ENCODE measurements at places on chromosomes 5 and 9.

DNA sequence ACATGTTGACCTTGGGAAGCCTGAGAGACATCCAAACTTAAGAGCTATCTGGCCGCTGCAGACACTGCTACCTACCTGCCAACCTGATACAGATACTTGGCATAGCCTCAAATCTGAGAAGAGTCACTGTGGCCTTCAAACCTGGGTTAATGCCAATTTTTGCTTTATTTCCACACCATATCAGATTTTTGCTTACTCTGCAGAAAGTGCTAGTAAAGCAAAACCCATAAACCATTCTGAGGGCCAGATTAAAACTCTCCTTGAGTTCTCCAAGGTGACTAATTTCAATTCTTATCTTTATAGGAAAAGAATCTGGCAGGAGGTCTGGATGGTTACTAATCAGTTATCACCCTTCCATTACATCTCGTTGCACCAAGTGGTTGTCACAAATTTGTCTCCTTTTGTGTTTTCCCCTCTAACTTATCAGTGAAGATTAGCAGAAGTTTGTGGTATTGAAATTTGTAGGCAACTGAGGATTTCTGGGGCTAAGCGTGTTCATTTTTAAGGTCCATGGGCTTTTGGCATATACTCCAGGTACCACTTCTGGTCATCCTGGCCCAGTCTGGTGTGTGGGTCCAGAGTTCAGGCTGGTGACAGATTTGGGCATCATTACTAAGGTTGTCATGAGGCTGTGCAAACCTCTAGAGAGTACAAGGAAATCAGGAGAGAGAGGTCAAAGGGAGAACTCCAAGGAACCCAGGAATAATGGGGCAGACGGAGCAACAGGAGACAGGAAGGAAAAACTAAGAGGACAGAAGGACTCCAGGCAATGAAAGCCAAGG is 177.9 kb downstream of the TSSK1B start:
- DNase-seq, result no peak

- no peak for DNase-seq
These were observed 19.4 kb downstream of the AMBP start for GRCh38 chr9:114058688-114059046.

GRCh38 chr9:99773468-99774138 is 48.1 kb upstream of the NR4A3 start:
- no peak for DNase-seq

DNA sequence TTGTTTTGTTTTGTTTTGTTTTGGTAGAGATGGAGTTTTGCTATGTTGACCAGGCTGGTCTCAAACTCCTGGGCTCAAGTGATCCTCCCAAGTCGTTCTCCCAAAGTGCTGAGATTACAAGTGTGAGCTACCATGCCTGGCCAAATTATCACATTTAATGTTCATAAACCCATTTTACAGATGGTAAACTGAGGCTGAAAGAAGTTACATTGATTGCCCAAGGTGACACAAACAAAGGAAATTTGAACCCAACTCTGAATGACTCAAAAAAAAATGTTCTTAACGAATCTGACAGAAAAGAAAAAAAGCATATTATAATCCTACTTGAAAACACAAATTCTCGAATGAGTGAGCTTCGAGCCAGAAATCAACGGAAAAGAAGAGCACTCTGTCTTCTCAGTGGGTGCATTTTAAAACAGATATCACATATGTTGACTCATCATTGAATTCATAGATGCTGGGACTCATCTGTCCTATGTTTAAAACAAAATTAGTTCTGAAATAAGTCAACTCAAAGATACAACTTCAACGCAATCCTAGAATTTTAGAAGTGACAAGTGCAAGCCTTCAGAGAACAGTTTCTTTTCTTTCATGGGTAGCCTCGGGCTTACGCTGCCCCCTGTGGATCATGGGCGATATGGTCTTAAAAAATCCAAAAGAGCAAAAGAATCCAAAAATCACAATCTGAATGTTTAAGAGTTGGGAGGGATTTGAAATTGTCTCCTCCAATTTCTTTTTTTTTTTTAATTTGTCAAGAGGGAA is 28.4 kb downstream of the TIMD4 start:
- peak; percentile 74 for DNase-seq

DNA sequence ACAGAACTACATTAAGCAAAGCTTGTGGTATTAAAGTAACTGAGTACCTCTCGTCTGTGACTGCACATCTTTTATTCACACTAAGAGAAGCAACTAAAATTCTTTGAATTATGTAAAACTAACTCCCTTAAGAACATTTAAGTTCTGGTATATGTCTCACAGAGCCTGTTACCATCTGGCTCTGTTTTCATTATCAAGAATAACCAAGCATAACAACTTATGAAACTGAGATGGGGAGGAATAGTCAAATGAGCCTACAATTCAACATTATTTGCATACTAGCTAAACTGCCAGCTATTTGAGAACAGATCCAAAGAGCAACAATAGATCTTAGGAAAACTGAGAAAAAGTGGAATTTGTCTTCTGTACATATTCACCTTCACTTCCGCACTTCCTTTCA is 25.3 kb upstream of the ISOC1 start:
- DNase-seq, result no peak

DNA sequence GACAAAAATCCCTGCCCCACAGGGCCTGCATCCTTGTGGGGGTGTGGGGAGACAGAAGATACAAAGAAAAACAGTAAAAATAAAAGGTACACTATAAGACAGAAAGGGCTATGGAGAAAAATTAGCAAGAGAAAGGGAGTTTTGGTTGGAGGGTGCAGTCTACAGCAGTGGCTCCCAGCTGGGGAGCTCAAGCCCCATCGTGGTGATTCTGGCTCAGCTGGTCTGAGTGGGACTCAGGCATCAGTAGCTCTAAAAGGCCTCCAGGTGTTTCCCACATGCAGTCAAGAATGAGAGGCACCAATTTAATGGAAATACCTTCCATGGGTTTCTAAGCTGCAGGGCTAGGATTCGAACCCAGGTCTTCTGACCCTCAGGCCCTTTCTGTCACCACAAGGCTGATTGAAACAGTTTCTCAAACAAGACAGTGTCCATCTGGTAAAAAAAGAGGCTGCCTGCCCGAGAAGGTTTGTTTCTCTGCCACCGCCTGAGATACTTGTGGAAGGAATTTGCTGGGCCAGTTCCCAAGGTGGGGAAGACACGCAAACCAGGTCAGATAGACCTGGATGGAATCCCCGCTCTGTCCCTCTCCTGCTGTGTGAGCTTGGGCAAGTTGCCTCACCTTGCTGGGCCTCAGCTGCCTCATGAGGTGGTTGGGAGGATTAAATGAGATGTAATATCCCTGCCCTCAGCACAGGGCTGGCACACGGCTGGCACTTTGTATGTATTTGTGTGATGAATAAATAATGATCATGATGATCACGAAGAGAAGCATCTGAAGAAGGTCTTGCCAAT is 43.1 kb downstream of the COL27A1 start:
- no peak for DNase-seq

DNA sequence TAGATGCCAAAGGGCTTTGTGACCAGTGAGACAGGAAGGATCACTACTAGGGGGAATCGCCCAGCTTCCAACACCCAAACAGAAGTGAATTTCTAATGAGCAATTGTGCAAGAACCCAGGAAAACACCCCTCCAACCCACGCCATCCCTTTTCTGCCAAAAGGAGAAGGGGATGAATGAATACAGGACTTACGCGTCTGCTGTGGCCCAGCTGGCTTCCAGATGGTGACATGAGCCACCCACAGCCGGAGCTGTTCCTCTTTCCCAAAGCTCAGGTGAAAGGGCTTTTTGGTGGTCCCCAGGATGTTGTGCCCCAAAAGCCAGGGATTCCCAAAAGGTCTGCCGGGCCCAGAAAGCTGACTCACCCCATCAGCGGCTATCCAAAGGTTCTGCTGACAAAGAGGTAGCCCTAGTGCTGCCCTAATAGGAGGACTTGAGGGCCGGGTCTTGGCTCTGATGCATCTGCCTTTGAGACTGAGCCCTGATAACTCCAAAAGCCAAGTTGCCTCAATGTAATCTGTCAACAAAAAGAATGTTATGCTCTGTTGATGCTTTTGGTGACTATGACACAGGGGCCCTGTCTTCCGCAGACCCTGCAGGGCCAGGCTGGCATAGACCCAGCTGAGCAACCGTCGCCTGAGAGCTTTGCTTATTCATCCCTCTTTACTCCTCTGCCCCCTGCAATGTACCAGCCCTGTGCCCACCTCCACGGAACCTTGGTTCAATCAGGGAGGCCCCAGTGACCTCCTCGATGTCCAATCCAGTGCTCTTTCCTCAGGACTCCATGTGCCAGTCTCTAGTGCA is 14.5 kb downstream of the GSN start:
- no peak for DNase-seq

DNA sequence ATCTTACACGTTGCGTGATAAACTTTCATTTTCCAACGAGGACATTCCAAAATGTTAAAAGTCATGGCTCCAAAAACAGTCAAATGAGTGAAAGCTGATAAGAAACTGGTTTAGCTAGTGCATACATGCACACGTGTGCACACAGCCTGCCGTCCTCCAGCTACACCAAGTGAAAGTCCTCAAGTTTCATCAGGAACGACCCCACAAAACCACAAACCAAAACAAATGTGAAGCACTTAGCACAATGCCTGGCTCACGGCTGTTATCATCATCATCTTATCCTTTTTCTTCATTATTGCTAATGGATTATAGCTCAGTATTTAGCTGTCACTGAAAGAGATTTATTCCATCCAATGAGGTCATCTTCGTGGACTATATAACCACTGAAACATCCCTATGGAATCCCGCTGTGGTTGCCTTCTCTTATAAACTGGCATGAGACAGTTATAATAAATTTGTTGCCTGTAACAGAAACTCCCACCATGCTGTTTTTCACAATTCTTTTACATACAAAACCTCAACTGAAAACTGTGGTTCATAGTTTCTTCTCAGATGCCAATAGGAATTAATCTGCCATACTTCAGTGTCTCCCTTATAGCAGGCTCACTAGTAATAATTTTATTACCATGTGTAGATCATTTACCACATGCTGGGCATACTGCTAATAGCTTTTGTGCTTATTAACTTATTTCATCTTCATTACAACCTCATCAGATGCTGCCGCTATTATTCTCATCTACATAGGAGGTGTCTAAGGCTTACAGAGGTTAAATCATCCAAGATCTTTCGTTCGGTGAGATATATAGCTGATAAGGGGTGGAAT is 56.1 kb downstream of the SAXO1 start:
- no peak for DNase-seq

DNA sequence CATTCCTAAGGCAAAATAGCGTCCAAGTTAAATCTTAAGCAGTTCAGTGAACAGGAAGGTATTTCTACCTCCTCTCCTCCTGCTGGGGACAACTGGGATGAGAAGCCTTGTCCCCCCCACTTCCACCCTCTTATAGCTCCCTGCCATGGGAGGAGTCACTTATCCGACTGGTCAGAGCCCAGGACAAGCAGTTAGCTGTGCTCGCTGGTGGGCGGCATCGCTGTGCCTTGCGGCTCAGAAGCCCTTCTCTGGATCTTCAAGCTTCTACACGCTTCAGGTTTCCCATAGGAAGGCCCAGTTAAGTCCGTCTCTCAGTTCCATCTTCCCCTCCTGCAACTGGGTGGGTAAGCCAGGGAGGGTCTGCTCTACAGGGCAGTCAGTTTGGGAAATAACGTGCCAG is 77.2 kb downstream of the PAX5 start:
- no peak for DNase-seq

- no peak for DNase-seq
These were observed 10.0 kb upstream of the P4HA2 start for GRCh38 chr5:132237670-132238069.

DNA sequence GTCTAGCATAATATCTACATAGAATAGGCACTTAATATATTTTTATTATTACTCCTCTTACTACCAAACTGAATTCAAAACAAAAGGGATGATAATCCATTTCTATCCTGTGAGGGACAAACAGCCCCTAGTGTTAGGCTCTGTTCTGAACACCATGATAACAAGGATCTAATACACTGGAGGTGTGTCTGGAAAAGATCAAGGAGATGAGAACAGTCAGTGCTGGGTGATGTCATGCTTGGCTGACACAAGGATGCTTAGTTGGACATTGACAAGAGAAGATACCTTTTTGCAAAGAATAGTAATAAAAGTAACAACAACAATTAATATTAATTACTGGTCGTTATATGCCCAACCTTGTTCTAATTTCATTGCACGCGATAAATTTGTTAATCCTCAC is 458.7 kb downstream of the EBF1 start:
- no peak for DNase-seq

GRCh38 chr5:108278285-108279240 is 103.3 kb downstream of the FBXL17 start:
- no peak for DNase-seq

DNA sequence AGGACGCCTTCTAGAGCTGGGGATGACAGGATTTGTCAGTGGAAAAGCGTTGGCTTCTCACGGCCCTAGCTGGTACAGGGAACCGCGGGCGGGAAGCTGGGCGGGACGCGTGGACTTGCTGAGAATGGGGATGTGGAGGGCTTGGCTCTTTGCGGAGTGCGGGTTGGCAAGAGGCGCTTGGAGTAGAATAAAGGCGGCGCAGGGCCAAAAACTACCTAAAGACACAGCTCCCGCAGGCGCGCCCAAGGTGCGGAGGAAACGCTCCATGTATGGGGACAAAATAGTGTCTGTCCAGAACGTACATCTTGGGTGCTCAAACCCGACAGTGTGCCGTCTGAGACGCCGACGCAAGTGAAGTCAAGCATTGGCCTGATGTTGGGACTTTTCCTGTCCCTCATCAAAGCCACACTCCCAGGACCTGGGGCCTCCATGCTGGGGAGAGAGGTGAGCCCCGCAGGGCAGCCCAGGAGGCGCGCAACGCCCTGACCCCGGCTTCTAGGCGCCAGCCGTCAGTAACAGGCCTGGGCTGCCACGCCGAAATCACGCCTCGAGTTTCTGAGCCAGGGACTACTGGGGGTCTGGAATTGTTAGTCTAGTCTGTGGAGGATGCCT is 1.6 kb upstream of the NKX2-5 start:
- DNase-seq, result no peak

DNA sequence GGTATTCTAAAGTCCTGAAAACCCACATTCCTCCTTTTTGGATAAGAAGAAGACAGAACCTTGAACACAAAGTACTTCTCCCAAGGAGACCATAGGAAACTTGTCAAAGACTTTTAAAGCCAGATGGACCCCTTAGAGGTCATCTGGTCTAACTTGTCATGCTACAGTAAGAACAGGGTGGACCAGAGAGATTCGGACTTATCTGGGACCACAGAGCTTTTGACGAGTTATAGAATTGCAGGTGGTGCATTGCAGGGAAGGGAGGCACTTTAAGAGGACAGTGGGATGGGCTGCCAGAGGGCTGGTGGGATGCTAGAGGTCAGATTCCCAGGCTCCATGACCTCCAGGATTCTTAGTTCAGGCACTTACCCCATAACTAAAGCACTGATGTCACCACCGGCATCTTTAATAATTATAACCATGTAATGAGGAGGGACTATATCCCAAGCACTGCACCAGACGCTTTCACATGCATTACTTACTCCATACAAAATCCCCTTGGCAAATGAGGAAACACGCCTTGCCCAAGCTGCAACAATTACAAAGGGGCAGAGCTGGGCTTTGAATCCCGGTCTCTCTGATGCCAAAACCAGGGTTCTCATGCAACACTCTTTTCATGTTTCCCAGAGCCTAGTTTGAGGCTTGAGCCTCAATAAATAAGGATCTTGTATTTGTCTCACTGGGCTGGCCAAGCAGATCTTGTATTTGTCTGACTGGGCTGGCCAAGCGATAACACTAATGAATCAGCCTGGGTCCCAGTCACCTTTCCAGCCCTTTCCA is 12.8 kb upstream of the GPX3 start:
- DNase-seq, result no peak

Data from stimulated activated CD4-positive, alpha-beta T cell treated with anti-CD3 and anti-CD28 coated beads, Interleukin-1b, Interleukin-23, amount 100 ng/mL, for 48 hours (primary cell).